ENCODE measurements at places on chromosomes 12 and 14. TPM values are rescaled to one million over a fixed set of nuclear protein-coding genes. Genes with fewer than 3 reads are reported as not detected.
A peak's percentile ranks its signal among the peaks of the same experiment; 100 is the strongest.

Gene TAS2R46
- total RNA-seq, result 2.2 TPM

DNA sequence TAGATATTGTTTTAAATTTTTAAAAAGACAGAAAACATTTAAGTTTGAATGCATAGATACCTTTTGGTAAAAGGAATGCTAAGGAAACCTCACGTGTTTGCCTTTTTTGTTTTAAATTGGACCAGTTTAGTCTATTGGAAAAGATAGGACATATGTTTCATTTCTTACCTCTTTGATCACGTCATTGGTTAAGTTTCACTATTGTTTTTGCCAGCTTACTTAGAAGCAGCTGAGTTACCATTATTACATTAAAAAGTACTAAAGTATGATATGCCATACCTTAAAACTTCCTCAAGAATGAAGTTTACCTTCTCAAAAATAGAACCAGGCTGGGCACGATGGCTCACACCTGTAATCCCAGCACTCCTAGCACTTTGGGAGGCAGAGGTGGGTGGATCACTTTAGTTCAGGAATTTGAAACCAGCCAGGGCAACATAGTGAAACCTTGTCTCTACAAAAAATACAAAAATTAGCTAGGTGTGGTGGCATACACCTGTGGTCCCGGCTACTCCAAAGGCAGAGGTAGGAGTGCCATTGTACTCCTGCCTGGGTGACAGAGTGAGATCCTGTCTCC, 54.4 kb downstream of the SRGAP1 start:
- peaks cover 40% of the 10 kb centered on the region for H3K4me1 ChIP-seq
- no peak for DNase-seq

- no peaks in the 10 kb centered on the region for H3K27me3 ChIP-seq
- H3K36me3 ChIP-seq, result peaks cover 86% of the 10 kb centered on the region
- H3K4me1 ChIP-seq, result no peaks in the 10 kb centered on the region
- DNase-seq, result no peak
These were observed 24.0 kb downstream of the RNF34 start for GRCh38 chr12:121423682-121424623.

Gene DHH
- 0.39 TPM for total RNA-seq

DNA sequence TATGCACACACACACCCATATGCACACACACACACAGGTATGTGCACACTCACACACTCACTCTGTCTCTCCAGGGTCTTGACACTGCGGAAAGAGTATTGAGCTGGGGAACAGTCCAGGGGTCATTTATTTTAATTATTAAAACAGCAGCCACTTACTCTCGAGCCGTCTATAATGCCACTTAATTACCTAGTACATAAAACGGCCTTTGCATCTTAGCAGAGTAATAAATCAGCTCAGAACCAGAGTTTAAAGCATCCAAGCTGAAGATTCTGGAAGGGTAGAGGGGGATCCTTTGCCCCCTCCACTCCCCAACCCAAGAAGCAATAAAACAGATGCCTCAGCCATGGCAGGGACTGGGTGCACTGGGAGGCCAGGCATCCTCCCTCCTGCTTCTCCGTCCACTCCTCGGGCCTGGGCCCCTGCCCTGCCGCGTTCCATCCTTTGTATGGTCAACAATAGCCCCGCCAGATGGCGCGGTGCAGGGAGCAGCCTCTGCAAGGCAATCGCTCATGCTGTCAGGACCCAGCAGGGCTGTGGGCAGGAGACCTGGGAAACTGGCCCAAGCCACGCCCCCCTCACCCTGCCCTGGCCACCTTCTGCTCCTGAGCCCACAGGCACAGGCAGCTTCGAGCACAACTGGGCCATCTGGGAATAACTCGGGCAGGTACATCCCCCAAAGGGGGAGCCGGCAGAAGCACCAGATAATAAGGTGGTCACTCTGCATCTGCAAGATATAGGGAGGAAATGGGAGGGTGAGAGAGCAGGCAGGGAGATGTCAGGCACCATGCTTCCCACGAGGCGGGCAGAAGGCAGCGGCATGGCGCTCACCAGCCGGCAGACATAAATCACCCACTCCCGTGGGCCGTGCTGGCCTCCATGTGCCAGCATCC, 40.9 kb downstream of the CCDC85C start:
- H3K27ac ChIP-seq, result no peak overlapping the region
- no peaks in the 10 kb centered on the region for H3K36me3 ChIP-seq
- DNase-seq, result no peak
- H3K4me3 ChIP-seq, result no peak overlapping the region
- H3K4me1 ChIP-seq, result peaks cover 12% of the 10 kb centered on the region

DNA sequence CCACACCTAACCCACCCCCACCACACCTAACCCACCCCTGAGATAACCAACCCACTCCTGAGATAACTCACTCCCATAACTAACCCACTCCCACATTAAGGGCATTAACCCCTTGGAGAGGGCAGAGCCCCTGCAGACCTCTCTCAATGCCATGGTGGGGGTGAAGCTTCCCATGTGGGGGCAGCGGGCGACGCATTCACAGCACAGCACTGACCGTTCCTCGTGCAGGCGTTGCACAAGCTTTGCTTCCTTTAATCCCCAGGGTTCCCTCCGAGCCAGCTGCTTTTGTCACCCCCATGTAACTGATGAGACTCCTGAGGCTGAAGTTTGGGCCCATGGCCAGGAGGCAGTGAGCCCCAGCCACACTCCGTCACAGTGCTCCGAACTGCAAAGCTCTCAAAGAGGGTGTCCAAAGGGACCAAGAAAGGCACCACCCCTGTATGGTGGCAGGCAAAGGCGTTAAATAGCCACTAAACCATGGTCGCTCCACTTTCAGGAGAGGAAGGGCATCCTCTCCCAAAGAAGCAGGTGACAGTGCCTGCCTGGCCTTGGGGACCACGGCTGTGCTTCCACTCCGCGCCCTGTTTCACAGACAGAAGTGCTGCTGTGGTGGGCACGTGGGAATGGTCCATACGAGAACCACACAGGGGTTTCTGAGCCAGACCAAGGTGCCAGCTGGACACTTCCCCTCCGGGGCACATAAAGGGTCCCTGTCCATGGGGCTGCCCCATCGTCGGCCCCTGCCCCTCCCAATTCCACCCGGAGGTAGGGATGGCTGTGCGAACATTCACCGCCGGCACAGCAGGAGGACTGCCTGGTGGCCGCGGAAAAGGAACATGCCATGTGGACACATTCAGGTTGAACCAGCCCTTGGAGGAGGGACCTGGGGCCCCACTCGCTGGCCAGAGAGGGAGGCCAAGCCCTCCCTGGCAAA, 28.3 kb downstream of the GALNT9 start:
- H3K27me3 ChIP-seq, result no peaks in the 10 kb centered on the region
- H3K27ac ChIP-seq, result no peak overlapping the region
- no peak overlapping the region for H3K4me3 ChIP-seq
- no peaks in the 10 kb centered on the region for H3K36me3 ChIP-seq
- peak; percentile 48 for DNase-seq

DNA sequence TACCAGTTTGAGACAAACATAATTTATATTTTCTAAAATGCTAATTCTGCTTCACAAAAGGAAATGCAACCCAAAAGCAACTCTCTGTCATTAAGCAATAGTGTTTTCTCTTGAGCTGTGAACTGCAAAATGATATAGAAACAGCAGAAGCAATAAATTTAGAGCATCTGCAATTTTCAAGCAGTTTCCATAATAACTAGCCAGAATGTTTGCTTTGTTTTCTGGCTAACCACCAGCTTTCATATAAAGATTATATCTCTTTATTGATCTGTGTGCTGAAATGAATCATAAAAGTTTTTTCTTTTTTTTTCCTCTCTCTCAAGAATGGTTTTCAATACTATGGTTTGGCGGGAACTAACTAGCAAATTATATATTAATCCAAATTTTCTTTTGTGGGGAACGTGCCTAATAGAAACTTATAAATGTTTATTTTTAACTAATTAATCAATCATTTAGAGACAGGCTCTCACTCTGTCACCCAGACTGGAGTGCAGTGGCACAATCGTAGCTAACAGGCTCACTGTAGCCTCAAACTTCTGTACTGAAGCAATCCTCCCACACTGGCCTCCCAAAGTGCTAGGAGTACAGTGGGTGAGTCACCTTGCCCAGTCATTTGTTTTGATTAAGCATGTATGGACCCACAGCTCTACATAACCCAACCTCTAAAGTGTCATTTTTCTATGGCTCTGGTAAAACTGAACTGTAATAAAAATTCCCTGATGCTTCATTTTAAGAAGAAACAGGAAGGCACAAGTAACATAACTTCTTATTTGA, 830.1 kb upstream of the MGAT4C start:
- H3K4me1 ChIP-seq, result no peaks in the 10 kb centered on the region
- no peaks in the 10 kb centered on the region for H3K27me3 ChIP-seq
- no peak for DNase-seq
- no peaks in the 10 kb centered on the region for H3K36me3 ChIP-seq
- H3K4me3 ChIP-seq, result no peak overlapping the region

- H3K27ac ChIP-seq, result no peak overlapping the region
- no peak overlapping the region for H3K4me3 ChIP-seq
- no peaks in the 10 kb centered on the region for H3K27me3 ChIP-seq
- DNase-seq, result no peak
- H3K36me3 ChIP-seq, result peaks cover 17% of the 10 kb centered on the region
These were observed 42.1 kb upstream of the TESC start for GRCh38 chr12:117141097-117141898.

- DNase-seq, result no peak
- no peaks in the 10 kb centered on the region for H3K27me3 ChIP-seq
- H3K27ac ChIP-seq, result no peak overlapping the region
- H3K36me3 ChIP-seq, result peaks cover 18% of the 10 kb centered on the region
These were observed 15.0 kb upstream of the PSMA6 start for GRCh38 chr14:35277179-35277578.

DNA sequence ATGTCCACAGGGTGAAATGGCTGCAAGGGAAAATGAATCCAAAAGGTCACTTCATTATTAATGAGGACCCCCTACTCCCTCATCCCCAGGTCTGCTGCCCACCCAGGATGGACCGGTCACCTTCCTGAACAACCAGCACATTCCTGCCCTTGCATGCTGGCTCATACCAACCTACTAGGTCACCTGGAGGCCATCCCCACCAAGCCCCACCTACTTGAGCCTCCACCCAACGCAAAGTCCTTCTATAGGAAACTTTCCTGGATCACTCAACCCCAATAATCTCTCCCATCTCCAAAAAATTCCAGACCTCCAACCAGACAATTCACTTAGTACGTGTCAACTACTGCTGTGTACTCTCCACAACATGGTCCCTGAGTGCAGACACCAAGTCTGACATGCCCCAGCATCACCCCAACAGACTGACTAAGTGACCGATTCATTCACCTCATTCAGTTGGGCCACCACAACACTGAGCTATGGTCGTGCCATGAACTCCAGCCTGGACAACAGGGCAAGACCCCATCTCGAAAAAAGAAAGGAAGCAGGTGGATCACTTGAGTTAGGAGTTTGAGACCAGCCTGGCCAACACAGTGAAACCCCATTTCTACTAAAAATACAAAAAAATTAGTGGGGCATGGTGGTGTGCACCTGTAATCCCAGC, 18.1 kb downstream of the CLMN start:
- H3K27me3 ChIP-seq, result no peaks in the 10 kb centered on the region
- no peak for DNase-seq
- peaks cover 12% of the 10 kb centered on the region for H3K4me1 ChIP-seq
- H3K36me3 ChIP-seq, result no peaks in the 10 kb centered on the region

- H3K36me3 ChIP-seq, result no peaks in the 10 kb centered on the region
- H3K27ac ChIP-seq, result no peak overlapping the region
- DNase-seq, result peak; percentile 53
- H3K4me3 ChIP-seq, result no peak overlapping the region
- no peaks in the 10 kb centered on the region for H3K4me1 ChIP-seq
- peaks cover under 1% of the 10 kb centered on the region for H3K27me3 ChIP-seq
These were observed 87.4 kb upstream of the PKP2 start for GRCh38 chr12:32983968-32984367.

Gene TPPP2
- not detected for total RNA-seq

Gene MANSC4
- not detected for total RNA-seq

DNA sequence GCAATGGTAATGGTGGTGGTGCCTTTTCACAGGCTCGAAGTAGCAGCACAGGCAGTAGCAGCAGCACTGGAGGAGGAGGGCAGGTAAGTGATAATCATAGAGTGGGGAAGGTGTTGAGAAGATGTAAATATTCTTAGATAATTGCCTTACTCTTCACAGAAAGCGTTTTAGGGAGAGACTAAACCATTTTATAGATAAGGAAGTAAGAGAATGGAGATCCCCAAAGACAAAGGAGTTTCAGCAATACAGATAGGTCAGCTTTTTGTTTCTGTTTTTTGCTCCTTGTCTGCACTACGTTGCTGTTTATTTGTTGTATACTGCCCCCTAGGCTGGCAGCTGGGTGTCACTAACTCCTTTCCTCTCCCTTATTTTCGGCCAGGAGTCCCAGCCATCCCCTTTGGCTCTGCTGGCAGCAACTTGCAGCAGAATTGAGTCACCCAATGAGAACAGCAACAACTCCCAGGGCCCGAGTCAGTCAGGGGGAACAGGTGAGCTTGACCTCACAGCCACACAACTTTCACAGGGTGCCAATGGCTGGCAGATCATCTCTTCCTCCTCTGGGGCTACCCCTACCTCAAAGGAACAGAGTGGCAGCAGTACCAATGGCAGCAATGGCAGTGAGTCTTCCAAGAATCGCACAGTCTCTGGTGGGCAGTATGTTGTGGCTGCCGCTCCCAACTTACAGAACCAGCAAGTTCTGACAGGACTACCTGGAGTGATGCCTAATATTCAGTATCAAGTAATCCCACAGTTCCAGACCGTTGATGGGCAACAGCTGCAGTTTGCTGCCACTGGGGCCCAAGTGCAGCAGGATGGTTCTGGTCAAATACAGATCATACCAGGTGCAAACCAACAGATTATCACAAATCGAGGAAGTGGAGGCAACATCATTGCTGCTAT, 2.0 kb downstream of the SP1 start:
- peaks cover 29% of the 10 kb centered on the region for H3K4me1 ChIP-seq
- no peaks in the 10 kb centered on the region for H3K27me3 ChIP-seq
- DNase-seq, result peak; percentile 72
- H3K4me3 ChIP-seq, result peak overlapping the region; percentile 77
- peaks cover 46% of the 10 kb centered on the region for H3K36me3 ChIP-seq

- no peak overlapping the region for H3K27ac ChIP-seq
- peaks cover 4% of the 10 kb centered on the region for H3K4me1 ChIP-seq
- H3K27me3 ChIP-seq, result no peaks in the 10 kb centered on the region
- peak overlapping the region; percentile 34 for H3K4me3 ChIP-seq
- no peaks in the 10 kb centered on the region for H3K36me3 ChIP-seq
- no peak for DNase-seq
These were observed 23.1 kb upstream of the LRTM2 start for GRCh38 chr12:1797011-1797901.

GRCh38 chr14:70567791-70568190, 32.7 kb downstream of the MED6 start:
- H3K27me3 ChIP-seq, result no peaks in the 10 kb centered on the region
- H3K36me3 ChIP-seq, result no peaks in the 10 kb centered on the region
- H3K27ac ChIP-seq, result no peak overlapping the region
- no peaks in the 10 kb centered on the region for H3K4me1 ChIP-seq
- DNase-seq, result peak; percentile 48
